HCT116 (cell line): ENCODE measurements at places on chromosomes 13 and 19. TPM values are rescaled to one million over a fixed set of nuclear protein-coding genes. Genes with fewer than 3 reads are reported as not detected.

The POU2F2 gene
- 0.89 TPM for total RNA-seq

The OR7C2 gene
- total RNA-seq = not detected

- no peak for DNase-seq
- no peaks in the 10 kb centered on the region for H3K27me3 ChIP-seq
- no peak overlapping the region for H3K4me3 ChIP-seq
- no peaks in the 10 kb centered on the region for H3K4me1 ChIP-seq
- H3K36me3 ChIP-seq = no peaks in the 10 kb centered on the region
Measured at GRCh38 chr13:86878781-86879180, 792.4 kb upstream of the SLITRK5 start.

DNA sequence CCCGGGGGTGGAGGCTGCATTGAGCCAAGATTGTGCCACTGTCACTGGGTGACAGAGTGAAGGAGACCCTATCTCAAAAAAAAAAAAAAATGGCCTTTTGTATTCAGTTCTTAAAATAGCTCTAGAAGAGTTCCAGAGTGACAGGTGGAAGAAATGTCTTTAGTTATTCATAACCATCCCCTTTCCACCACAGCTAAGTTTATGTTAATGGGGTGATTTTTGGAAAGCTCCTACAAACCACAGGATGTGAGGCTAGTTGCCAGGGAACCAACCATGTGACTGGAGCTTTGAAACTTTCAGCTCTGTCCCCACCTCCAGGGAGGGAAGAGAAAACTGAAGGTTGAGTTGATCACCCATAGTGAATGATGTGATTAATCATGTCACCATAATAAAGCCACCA is 6.9 kb downstream of the ZNF490 start:
- no peaks in the 10 kb centered on the region; the same call in 1 of the 2 replicates for H3K36me3 ChIP-seq
- H3K4me3 ChIP-seq = no peak overlapping the region
- no peak for DNase-seq
- H3K4me1 ChIP-seq = no peaks in the 10 kb centered on the region
- no peaks in the 10 kb centered on the region for H3K27me3 ChIP-seq

DNA sequence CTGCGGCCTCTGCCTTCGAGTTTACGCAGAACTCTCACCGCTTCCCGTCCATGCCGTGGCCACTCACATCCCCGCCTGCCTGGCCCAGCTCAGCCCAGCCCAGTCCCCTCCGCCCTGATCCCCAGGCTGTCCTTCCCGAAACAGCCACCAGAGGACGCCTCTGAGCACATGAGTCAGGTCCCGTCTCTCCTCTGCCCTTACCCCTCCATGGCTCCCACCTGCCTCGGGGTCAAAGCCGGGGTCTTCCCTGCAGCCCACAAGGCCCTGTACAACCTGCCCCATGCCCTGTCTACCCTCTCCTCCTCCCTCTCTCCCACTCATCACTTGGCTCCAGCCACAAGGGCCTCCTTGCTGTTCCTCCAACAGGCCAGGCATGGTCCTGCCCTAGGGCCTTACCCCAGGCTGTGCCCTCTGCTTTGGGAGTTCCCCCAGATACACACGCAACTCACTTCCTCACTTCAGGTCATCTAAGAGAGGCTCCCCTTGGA is 8.1 kb upstream of the SEMA6B start:
- DNase-seq = no peak
- H3K4me3 ChIP-seq = no peak overlapping the region
- no peaks in the 10 kb centered on the region for H3K27me3 ChIP-seq

DNA sequence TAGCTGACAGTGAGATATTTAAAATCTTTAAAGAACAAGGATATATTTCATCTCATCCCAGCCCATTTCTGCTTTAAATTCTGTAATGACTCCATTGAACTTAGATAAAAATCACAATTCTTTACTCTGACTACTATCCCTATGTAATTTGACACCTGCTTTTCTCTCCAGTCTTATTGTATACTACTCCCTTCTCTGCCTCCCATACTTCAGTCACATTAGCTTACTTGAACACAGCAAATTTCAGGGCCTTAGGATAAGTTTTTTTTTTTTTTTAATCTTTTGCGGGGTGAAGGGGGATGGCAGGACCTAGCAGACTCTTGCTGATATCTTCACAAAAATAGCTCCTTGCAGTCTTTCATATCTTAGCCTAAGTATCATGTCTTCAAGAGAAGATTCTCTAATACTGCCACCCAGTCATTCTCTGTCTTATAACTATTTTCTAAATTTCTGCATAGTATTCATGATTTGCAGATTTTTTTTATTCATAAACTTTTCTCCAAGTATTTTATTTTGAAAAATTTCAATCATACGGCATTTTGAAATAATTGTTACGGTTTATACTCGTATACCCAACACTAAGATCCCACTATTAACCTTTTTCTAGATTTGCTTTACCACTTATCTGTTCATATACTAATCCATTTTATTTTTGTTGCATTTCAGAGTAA is 151.4 kb downstream of the PCCA start:
- H3K27me3 ChIP-seq = no peaks in the 10 kb centered on the region
- no peak overlapping the region for H3K27ac ChIP-seq
- H3K36me3 ChIP-seq = no peaks in the 10 kb centered on the region

- peaks cover 69% of the 10 kb centered on the region for H3K4me1 ChIP-seq
- peaks cover 9% of the 10 kb centered on the region; the same call in 1 of the 2 replicates for H3K36me3 ChIP-seq
- peak overlapping the region; percentile 51; the same call in 1 of the 2 replicates for H3K27ac ChIP-seq
- no peak overlapping the region for H3K4me3 ChIP-seq
- H3K27me3 ChIP-seq = no peaks in the 10 kb centered on the region
- DNase-seq = no peak
Measured at GRCh38 chr19:1098177-1099051, 3.2 kb upstream of the POLR2E start.
